ENCODE measurements at places on chromosomes 2 and 18.

DNA sequence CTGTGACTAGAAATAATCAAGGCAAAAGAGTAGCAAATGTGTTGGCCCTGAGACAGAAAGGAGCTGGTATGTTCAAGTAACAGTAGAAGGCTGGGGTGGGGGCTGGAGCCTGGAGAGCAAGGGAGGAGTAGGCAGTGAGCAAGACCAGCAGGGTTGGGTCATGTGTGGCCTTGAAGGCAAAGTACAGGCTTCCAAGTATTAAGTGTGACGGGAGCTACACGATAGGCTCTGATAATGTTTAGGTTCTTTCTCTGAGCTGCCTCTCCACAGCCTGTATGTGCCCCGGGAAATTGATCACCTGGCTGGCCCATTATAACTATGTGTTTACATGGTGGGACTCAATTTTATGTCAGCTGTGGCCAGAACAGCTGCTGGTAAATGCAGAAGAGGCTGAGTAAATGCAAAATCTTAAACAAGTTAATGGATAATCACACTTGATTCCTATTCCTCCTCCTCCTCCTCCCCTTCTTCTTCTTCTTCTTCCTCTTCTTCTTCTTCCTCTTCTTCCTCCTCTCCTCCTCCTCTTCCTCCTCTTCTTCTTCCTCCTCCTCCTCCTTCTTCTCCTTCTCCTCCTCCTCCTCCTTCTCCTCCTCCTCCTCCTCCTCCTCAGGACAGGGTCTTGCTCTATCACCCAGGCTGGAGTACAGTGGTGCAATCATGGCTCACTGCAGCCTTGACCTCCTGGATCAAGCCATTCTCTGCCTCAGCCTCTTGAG, 9.3 kb downstream of the IL1F10 start:
- no peak for DNase-seq

GRCh38 chr2:238582159-238582558, 155.4 kb downstream of the ASB1 start:
- DNase-seq, result no peak

DNA sequence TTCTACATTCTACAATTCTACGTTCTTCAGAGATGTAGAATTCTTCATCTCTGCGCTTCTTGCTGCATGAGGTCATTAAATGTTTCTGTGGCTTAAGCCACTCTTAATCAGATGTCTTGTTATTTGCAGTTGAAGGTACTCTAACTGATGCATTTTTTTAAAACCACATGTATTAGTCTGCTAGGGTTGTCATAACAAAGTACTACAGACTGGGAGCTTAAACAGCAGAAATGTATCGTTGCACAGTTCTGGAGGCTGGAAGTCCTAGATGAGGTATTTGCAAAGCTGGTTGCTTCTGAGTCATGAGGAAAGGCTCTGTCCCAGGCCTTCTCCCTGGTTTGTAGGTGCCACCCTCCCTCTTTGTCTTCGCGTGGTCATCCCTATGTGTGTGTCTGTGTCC, 176.3 kb upstream of the GLI2 start:
- DNase-seq, result peak; percentile 92

DNA sequence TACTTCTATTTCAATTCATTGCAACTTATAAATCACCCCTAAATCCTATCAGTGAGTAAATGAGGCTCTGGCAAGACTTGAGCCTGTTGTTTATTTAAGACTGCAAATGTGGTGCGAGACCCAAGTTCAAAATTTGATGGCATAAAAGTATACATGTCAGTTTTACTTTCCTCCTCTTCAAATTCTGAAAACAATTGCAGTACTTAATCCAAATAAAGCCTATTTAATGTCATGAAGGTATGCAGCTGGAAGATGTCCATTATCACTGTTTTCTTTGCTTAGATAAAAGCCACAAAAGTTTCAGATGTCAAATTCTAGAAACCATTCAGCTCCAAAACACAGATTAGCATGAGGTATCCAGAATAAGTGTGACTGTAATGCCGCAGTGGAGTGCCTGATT, 3.3 kb downstream of the APCDD1 start:
- no peak for DNase-seq

DNA sequence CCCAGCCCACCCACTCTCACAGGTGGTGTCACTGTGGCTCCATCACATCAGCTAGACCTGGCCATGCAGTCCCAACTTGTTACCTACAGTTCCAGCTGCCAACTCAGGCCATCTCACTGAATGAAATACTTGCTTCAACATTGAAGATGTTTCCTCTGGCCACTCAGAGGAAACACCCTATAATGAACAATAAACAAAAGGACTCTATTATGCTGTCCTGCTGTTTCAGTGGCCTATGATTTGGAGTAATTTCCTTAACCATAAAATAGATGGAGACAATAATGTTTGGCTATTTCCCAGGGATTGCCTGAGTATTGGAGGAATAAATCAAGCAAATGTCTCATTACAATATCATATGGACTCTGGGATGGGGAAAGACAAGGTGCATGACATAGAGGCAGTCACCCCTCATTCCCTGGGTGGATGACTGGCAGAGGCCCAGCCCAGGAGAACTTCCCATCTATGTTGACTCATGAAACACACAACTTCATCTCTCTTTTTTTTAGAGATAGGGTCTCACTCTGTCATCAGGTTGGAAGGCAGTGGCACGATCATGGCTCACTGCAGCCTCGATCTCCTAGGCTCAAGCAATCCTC, 134.4 kb downstream of the TGIF1 start:
- no peak for DNase-seq

DNA sequence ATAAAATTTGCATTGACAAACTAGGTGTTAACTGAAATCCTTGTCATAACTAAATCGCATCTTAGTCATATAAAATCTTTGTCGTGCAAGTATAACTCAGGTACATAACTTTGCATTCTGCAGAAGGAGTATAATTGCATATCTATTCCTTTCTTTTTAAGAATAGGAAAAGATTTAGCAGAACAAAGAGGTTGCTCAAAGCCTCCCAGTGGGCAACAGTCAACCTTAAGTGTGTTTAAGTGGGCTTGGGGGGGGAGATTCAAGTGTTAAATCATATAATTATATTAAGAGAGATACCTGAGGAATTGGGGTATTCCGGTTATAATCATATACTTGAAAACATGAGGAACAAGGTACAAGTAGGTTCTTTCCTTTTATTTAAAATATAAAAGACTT, 913.3 kb downstream of the CPS1 start:
- no peak for DNase-seq

DNA sequence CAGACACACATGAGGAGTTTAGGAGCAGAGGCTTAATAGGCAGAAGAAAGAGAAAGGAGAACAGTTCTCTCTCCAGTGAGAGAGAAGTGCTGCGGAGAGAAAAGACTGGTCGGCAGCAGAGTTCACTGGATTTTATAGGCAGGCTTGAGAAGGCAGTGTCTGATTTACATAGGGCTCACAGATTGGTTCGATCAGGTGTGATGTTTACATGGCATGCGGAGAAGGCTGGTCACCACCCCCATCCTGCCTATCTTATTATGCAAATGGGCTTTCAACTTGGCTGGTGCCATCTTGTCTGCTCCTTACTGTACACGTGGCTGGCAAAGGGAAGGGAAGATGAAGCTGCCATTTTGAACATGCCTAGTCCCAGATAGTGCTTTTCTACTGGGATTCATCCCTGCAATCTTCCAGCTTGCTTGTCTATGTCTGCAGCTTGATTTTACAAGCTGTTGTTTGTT, 113.4 kb downstream of the AP1S3 start:
- DNase-seq, result no peak

- DNase-seq, result peak; percentile 46
Observed at GRCh38 chr2:73852020-73852419, 23.3 kb downstream of the STAMBP start.

DNA sequence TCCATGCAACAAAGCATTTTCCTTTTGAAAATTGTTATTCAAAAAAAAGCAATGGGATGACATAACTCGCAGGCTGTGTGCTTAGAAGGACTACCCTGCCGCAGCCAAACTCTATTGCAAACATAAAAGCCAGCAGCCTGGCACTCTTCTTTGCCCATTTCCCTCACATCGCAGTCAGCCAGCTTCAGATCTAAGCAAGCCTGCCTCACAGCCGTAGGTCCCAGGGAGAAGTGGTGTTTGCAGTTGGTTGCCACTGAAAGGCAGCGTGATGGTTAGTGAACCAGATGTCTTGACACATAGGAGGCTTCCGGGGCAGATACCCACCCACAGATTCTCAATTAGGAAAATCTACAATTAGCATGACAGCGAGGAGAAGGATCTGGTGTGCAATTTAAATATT, 655.2 kb downstream of the RNF144A start:
- DNase-seq, result no peak

All from SJSA1 (cell line).